Skeletal muscle cell (primary cell): ENCODE measurements at places on chromosomes 2 and 18.

GRCh38 chr18:32595832-32596231 lies 125.2 kb upstream of the GAREM1 start:
- DNase-seq, result no peak

DNA sequence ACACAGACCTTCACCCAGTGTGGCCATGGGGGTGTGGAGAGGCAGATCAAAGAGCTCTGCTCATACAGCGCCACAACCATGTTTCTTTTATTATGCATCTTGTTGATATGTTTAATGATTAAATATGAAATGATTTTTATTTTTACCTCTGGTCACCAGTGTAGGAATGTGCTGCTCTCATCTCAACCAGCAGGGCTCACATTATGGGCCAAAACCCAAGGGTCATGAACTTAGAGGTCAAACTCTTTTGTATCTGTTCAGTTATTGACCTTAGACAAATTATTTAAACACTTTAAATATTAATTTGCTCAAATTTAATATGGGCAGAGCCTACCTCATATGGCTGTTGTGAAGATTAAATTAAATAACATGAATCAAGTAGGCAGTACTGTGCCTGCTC lies 386.2 kb downstream of the ALK start:
- DNase-seq, result no peak

GRCh38 chr2:113846429-113846828 lies 43.5 kb upstream of the ACTR3 start:
- no peak for DNase-seq

DNA sequence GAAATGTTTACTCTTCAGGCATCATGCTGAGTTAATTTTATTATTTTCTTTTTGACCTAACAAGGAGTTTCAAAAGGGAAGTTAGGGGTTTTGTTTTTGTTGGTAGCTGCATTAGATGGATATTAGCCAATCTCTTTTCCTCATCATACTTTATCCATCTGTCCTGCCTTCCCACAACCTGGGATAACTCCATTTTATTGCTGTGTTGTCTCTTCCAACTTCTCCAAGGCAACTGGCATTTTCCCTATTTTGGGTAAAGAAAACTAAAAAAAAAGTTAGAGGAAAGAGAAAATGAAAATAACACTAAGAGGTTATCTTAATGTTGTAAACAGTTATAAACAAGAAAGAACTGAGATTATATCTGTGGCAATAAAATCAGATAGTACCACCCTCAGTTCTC lies 147.0 kb downstream of the PID1 start:
- no peak for DNase-seq

- no peak for DNase-seq
These were observed 18.1 kb downstream of the CAPN14 start for GRCh38 chr2:31199206-31199605.
